ENCODE measurements at places on chromosomes 16 and 17. TPM values are rescaled to one million over a fixed set of nuclear protein-coding genes. Genes with fewer than 3 reads are reported as not detected.
A peak's percentile ranks its signal among the peaks of the same experiment; 100 is the strongest.

The NXPH3 gene
- 32.6 TPM for total RNA-seq

The PSMD3 gene
- 66.7 TPM for total RNA-seq

- DNase-seq = no peak
These were observed at the start of gene CCL3 for GRCh38 chr17:36089888-36090836. Gene CCL3 (minus strand): TSS chr17:36090143. CDS start chr17:36090058, 85 bp downstream.

- DNase-seq = no peak
These were observed 121.4 kb upstream of the CORO6 start for GRCh38 chr17:29744121-29744520.

DNA sequence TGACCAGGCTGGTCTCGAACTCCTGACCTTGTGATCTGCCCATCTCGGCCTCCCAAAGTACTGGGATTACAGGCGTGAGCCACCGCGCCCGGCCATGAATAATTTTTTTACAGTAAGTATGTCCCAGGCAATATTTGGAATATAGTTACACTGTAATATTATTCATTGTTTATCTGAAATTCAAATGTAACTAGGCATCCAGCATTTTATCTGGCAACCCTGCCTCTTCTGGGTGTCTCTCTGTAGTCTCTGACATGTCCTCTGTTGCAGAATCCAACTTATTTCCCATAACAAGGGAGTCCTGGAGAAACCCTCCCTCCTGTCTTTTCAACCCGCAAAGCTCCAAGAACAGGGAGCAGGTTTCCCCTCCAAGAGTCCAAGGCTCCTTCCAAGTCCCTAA, 36.9 kb upstream of the MYH10 start:
- DNase-seq = no peak

The NPIPA2 gene
- 3.8 TPM for total RNA-seq

GRCh38 chr16:66150698-66151482, 215.6 kb upstream of the CDH5 start:
- DNase-seq = no peak

GRCh38 chr17:4808378-4808767, 1.4 kb downstream of the PLD2 start:
- peak; percentile 78 for DNase-seq

The MARVELD3 gene
- total RNA-seq = not detected

The LRRC3C gene
- not detected for total RNA-seq

The KRT28 gene
- total RNA-seq = not detected

The PROCA1 gene
- 1.4 TPM for total RNA-seq

DNA sequence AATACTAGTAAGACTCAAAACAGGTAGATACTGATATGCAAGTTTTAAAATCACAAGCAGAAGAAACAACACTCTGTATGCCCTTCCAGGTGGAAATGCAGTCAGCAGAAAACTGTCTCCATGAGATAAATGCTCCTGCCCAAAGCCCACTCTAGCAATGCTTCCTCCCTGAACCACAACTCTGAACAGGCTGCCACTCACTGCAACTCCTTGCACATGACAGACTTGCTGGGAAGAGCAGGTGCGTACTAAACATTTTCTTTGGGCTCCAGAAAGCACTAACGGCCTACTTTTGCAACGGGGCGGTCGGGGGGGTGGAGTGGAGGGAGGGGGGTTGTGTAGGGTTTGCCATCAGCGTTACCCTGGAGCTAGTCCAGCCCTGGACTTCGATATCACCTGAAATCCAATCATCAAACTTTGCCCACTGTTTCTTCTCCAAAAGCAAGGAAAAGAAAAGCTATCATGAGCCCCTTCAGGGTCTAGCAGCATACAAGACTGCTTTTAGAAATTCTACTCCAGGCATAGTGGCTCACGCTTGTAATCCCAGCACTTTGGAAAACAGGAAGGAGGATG, 46.1 kb downstream of the ANKRD11 start:
- no peak for DNase-seq

GRCh38 chr17:36011201-36011600, 6.6 kb downstream of the CCL23 start:
- DNase-seq = no peak

The ZFP90 gene
- total RNA-seq = 43.8 TPM

DNA sequence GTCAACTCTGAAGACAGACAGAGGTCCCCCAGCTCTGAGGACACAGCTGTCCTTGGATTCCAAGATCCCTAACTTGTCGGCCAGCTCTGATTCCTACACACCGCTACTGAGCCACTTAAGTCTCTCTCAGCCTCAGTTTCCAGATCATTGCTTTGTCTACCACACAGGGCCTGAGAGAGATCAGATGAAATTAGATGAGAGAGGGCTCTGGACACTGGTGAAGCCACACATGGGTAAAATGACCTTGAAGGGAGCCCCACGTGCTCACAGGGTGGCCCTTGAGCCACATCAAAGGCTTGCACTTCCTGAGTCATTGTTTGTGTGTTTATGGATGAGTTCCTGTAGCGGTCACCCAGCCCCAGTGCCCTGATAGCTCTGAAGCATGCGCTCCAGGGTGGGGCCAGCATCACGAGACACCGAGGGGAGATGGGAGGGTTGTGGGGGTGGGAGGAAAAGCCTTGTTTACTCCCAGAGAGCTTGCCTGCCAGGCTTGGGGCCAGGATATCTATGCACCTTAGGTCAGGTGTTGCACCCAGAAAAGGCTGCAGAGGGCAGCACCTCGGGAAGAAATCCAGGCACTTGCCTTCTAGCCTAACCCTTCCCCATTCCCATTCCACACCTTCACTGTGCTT, 32.7 kb upstream of the SLC6A2 start:
- DNase-seq = no peak

DNA sequence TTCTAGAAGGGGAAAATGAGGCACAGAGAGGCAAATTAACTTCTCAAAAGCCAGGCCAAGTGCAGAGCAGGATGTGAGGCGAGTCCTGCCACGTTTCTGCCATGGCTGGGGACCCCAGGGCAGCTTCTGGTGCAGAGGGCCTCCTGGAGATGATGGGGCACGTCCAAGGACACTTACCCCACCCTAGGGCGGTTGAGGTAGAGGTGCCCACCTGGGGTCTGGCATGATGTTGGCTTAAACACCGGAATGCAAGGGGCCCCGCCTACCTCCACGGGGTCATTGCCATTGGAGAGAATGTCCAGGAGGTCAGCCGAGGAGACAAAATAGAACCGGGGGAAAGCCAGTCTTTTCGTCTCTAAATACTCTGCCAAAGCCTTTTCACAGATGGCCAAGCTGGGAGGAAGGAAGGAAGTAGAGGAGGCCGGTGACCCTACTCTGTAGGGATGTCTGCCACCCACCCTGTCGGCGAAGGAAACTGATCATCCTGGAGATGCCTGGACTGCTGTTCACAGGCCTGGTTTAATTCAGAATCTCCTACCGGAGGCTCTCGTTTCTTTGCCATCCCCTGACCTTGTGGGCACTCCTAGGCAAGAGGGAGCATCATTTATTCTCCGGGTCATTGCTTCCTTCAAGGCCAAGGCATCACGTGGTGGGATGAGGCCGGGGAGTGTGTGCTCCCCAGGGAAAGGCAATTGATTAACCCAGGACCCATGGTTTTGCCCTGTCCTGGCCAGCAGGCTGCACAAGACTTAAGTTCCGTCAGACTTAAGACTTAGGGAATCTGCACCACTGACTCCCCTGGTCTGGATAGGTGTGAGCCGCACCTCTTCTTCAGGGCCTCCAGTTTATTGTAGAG, 70.5 kb downstream of the DNAH17 start:
- no peak for DNase-seq

- DNase-seq = peak; percentile 88
These were observed 19.3 kb upstream of the NXPH3 start for GRCh38 chr17:49556223-49556943.

GRCh38 chr17:37527249-37527851, 37.7 kb downstream of the DUSP14 start:
- DNase-seq = no peak

DNA sequence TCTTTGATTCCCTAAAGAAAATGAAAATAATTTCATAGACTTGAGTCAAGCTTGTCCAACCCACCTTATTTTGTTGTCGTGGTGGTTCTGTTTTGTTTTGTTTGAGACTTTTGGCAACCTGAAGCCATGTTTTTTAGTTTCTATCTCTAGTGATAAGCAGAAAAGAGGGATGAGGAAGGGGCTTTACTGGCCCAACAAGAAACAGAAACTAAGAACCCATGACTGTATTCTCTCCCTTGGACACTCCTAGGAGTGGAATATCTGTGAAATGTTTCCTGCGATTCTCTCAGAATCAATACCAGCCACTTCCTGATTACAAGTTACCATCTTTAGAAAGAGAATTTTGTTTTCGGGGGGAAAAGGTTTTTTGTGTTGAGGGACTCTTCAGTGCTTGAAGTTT, 207.5 kb downstream of the PRKCA start:
- no peak for DNase-seq

DNA sequence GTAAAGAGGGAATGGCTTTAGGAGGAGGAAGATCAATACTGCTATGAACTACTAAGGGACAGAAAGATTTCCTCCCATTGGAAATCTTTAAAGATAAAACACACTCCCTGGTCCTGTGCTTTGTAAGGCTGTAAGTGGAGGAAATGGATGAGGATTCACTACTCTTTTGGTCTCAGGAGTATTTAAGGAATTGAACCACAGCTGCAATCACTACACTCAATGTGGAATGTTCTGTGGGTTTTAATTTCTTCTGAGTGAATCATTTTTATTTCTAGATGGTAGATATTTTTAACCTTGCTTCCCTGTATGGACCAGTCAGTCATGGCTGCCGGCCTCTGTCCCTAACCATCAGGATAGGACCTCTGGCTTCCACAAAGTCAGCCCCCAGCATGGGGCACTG, 65.6 kb downstream of the SDR42E1 start:
- no peak for DNase-seq

DNA sequence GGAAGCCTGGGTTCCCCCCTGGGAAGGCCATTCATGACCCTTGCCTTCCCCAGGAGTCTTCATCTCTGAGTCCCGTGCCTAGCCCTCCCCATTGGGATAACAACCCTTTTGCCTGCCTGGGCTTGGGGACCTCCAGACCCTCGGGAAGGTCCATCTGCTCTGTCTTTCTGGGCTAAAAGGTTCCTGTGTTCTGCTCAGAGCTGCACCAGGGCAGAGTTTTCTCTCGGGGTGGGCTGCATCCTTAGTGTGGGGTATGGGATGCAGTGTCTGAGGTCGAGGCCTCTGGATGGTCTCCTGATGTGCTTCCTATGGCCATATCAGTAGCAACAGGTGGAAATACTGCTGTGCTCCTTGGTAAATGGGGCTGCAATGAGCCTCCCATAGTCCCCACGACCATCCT, 22.9 kb upstream of the PLLP start:
- peak; percentile 55 for DNase-seq

The SKAP1 gene
- total RNA-seq = 1.2 TPM

The KRT39 gene
- total RNA-seq = not detected

- DNase-seq = no peak
These were observed 23.4 kb downstream of the CYLD start for GRCh38 chr16:50765260-50765659.

DNA sequence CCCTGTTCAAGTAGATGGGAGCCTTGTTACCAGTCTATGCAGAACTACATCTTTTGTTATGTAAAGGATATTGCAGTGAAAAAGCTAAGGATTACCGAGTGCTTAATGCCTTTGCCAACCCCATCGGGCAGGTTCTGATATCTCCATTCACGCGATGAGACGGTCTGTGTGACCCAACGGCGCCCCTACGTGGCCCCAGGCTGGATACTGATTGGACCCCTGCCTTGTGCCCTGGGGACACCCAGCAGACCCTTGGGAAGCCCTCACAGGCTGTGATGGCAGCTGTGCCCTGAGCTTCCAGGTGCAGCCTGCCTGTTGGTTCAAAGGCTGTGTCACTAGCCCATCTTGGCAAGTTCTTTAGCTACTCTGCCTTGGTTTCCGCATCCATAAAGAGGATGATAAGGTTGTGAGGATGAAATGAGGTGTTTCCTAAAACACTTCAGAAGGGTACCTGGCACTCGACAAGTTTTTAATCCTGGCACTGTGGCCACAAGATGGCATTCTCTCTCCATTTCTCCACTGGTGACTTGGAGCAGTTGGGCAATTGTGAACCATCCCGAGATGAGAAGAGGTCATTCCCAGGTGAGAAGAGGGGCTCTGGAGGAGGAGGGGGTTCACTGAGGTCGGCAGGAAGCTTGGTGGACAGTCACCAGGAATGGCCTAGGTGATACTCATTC, 33.6 kb downstream of the HAPSTR1 start:
- no peak for DNase-seq

The FZD2 gene
- 2.5 TPM for total RNA-seq

DNA sequence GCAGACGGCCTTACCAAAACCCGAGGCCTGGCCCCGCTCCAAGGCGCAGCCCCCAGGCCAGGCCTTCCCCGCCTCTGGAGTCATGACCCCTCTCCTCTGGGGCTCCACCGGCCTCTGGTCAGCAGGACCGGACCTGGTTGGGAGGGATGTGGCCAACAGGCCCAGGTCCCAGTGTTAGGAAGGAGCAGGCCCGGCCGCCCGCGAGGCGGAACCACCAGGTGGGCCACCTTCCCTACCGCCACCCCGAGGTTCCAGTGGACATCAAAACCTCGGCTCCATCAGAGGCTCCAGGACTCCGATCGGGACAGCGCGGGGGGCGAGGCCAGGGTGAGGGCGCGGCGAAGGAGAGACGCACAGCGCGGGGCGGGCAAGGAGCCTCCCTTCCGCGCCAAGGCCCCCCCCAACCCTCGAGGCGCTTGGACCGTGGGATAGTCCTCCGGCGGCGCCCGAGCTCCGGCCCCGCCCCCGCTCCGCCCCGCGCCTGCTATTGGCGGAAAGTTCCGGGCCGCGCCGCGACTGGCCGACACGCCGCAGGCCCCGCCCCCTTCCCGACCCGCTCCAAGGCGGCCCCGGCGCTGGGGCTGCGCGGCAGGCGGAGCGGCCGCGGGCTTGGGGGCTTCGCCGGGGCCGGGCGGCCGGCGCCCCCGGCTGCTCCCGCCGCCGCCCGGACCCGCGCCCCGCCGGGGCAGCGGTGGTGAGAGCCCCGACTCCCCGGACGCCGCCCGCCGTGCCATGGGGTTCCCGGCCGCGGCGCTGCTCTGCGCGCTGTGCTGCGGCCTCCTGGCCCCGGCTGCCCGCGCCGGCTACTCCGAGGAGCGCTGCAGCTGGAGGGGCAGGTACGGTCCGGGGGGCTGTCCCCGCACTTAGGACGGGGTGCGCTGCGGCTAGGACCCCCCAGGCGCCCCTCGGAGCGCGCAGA, at the start of gene METRN:
METRN (plus strand) TSS at position 561 of the 919 bp plus-strand sequence; CDS start at position 733, 172 bp downstream.
- DNase-seq = peak; percentile 96

DNA sequence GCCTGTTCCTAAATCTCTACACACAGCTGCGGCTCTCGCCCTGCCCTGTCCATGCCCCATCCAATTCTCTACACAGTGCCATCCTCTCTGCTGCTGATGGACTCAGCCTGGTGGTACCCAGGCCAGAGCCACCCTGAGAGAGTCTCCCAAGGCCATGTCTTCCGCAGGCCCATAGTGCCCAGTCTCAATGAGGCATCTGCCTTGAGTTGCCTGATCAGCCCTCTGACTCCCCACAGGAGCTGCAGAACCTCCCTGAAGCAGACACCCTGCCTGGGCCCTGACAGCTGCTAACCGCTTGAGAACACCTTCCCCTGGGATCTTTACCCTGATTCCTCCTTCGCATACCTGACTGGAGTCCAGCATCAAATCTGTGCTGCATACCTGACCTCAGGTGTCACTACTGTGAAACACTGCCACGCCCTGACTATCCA, 13.3 kb downstream of the TSPOAP1 start:
- no peak for DNase-seq

- peak; percentile 83 for DNase-seq
These were observed 2.3 kb upstream of the MAP2K3 start for GRCh38 chr17:21282231-21282630.
